Muscle of back (tissue), 13 donors: ENCODE measurements at places on chromosomes 1 and 21. TPM values are rescaled to one million over a fixed set of nuclear protein-coding genes. Genes with fewer than 3 reads are reported as not detected.

AMPD1 gene
- polyA plus RNA-seq: 107 TPM

OR2T2 gene
- polyA plus RNA-seq: not detected

ITLN2 gene
- 0.24 TPM for polyA plus RNA-seq

CR1L gene
- not detected for polyA plus RNA-seq

RHD gene
- polyA plus RNA-seq: 0.15 TPM

TNFRSF8 gene
- 0.26 TPM for polyA plus RNA-seq

NBPF4 gene
- polyA plus RNA-seq: not detected

B3GALT6 gene
- polyA plus RNA-seq: 19.9 TPM

LIN28A gene
- not detected for polyA plus RNA-seq

IL10RB gene
- 21.7 TPM for polyA plus RNA-seq

LRRC53 gene
- polyA plus RNA-seq: not detected

RYR2 gene
- 2.4 TPM for polyA plus RNA-seq
